ENCODE measurements at places on chromosomes 4 and X.

- DNase-seq: no peak
Observed at GRCh38 chr4:6715704-6716017, 313 bp upstream of the BLOC1S4 start.

DNA sequence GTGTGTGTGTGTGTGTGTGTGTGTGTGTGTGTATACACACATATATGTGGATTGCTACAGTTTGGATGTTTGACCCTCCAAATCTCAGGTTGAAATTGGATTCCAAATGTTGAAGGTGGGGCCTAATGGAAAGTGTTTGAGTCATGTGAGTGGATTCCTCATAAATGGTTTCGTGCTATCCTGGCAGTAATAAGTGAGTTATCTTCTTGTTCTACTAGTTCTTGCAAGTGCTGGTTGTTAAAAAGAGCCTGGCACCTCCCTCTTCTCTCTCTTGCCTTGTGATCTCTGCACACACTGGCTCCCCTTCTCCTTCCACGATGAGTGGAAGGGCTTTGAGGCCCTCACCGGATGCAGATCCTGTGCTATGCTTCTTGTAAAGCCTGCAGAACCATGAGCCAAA, 344.1 kb downstream of the SH2D1A start:
- no peak for DNase-seq

- no peak for DNase-seq
Observed at GRCh38 chrX:136196691-136197155, 49.4 kb downstream of the FHL1 start.

- DNase-seq: no peak
Observed at GRCh38 chr4:173317004-173317403, 17.2 kb downstream of the HMGB2 start.

DNA sequence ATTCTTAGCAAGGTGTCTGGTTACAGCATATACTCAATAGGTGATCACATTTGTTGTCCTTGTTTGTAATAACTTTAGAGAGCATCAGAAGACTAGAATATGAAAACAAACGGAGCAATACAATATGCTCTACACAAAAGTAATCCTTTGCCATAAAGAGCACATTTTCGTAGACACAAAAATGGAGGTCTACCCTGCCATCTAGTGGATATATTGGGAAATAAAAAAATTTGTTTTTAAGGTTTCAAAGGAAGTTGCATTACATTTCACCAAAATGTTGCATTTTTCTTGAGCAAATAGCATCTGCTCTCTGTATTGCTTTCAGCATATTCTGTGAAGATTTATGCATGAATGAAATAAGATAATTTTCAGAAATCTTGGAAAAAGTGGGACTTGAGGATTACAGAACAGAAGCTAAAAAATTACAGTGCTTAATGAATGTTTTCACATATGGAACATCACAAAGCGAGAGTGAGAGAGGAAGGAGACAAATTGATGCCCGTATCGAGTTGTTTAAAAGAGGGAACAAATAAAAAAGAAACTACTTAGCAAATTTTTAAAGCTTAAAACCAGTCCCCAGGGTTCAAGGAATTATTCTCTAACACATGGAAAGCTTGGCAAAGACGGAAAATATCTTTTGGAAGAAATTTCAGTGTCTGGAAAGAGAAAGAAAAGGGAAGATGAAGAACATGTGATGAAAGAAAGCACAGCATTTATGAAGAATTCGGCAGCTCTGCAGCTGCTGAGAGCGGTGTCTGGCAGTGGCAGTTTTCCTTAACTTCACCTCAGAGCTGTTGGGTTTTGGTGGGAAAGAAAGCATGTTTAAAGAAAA, 390.1 kb downstream of the ANKRD50 start:
- no peak for DNase-seq

DNA sequence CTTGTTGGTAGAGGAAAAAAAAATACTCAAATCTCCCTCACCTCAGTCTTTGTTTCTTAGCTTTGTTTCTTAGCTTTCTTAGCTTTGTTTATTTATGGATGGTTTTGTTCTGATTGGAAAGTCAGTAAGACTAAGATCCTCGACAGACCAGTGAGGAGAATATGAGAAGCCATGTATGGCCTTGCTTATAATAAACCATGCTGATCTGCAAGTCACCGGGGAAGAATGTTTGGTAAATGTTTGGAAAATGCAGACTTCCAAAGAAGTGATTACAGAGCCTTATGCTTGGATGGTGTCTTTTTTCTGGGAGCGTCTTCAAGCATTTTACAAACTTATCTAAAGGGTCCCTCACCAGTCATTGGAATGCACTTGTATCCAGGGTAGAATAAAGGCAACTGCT, 90.1 kb upstream of the NOCT start:
- DNase-seq: no peak

- DNase-seq: no peak
Observed at GRCh38 chr4:122661176-122662160, 40.6 kb upstream of the IL21 start.

- DNase-seq: no peak
Observed at GRCh38 chrX:147832707-147833348, 78.9 kb upstream of the FMR1 start.

- no peak for DNase-seq
Observed at GRCh38 chr4:75922588-75922987, 18.2 kb downstream of the NAAA start.

- DNase-seq: no peak
Observed at GRCh38 chr4:145545538-145546174, 64.0 kb downstream of the SMAD1 start.

DNA sequence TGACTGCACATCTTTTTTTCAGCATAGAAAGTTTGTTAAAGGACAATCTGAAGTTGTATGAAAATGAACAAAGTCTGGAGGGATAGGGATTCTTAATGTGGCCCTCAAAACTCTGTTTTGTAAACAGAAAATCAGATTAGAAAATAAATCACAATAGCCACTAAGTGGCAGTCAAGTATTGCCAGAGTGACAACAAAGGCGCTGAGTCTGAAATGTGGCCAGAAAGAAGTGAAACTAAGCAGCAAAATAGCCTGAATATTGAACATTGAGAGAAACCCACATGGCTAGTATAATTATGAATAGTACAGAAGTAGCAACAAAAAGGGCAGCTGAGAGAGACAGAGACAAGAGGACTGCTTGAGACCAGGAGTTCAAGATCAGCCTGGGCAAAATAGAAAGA, 81.1 kb upstream of the CT45A1 start:
- DNase-seq: no peak

GRCh38 chr4:36740796-36741310, 459.4 kb downstream of the DTHD1 start:
- DNase-seq: no peak

DNA sequence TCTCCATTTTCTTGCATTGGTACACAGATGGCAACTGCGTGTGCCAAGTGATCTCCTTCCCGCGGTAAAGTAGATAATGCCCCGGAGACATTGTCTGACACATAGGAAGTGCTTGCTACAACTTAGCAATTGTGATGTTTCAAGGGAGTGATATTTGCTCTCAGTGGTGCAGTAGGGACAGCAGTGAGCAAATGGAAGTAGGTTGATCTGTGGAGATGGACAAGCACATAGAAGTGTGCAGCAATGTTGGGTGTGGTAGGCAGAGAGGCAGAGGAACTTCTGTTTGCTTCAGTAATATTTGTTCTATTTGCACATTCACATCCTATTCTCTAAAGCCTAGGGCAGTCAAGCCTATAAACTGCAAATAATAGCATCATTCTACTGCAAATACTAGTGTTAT, 846.7 kb upstream of the PRKX start:
- DNase-seq: no peak

DNA sequence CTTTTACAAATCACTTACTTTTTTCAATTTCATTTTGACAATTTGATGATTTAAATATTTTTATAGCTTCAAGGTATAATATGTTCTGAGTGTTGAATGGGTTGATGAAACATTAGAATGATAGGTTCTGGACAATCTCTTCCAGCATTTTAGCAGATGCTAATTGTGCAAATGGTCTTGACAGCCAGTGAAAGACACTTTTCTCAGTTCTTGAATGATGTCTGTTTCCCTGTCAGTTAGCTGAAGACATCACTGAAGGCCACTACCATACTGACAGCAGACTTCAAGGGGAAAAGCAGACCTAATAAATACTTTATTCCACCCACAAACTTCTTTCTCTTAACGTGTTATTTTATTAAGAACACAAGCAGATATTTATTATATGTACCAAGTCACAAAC, 498.6 kb downstream of the GRXCR1 start:
- no peak for DNase-seq

DNA sequence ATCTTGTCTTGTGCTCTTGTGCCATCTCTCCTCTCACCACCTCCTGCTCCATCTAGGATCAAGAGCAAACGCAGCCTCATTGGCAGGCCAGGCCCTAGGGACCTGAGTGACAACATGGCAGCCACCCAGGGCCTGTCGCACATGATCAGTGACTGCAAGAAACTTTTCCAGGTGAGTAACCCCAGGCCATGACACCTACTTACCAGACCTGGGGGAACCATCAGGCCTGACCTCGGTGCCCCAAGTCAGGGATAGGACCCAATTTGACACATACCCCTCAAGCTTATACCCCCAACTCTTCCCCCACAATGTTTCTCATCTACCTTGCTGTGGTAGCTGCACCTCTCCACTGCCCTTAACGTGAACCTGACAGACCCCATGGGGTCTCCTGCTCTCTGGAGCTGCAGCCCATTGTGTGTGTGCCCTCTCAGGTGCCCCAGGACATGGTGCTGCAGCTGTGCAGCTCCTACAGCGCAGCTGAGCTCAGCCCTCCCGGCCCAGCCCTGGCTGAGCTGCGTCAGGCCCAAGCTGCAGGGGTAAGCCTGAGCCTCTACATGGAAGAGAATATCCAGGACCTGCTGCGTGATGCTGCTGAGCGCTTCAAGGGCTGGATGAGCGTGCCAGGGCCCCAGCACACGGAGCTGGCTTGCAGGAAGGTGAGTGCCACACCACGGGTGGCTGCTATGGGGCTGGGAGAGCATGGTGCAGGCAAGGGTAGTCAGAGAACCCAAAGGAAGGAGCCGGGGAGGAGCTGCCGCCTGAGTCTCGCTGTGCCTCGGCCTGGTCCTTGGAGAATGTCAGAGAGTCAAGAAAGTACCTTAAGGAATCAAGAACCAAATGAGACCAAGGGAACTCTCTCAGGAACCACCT, 74.8 kb downstream of the STARD8 start:
- no peak for DNase-seq

- no peak for DNase-seq
Observed at GRCh38 chrX:146224442-146224841, 406.8 kb downstream of the SLITRK2 start.

DNA sequence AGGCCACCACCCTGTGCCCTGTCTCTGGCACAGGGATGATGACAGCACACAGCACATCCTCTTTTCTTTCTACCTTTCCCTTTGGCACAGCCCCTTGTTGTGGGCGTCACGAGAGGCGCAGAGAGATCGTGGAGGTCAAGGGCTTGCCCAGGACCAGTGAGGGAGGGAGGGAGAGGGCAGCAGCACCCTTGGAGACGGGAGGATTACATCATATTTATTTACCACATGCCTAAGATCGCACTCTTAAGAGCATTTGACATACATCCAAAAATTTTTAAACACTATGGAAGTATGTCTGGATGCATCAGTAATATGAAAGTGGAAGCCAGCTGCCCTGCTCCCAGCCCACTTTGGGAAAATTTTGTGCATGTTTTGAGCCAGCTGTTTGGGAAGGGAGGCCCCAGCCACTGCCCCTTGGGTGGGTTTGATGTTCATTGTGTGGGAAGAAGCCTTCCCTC, 12.7 kb downstream of the WFS1 start:
- no peak for DNase-seq

GRCh38 chrX:84873176-84873575, 130.5 kb upstream of the APOOL start:
- no peak for DNase-seq

DNA sequence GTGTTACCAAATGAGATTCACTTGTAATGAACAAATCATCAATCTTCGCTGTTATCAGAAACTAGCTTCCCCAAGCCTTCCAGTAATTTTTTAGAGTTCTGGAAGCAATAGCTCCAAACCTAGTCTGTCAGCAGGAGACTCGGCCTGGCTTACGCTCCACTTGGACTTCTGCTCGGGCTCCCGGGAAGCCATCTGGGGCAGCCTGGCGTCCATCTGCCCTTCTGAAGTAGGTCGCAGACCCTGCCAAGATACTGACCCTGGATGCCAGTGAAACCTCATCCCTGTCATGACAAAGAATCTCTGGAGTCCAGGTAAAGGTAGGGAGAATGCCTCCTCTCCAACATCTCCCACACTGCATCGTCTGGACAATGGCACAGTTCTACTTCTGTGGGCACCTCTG, 493.8 kb upstream of the ZFP42 start:
- DNase-seq: no peak

GRCh38 chr4:165751882-165752281, 121.2 kb upstream of the TLL1 start:
- no peak for DNase-seq

DNA sequence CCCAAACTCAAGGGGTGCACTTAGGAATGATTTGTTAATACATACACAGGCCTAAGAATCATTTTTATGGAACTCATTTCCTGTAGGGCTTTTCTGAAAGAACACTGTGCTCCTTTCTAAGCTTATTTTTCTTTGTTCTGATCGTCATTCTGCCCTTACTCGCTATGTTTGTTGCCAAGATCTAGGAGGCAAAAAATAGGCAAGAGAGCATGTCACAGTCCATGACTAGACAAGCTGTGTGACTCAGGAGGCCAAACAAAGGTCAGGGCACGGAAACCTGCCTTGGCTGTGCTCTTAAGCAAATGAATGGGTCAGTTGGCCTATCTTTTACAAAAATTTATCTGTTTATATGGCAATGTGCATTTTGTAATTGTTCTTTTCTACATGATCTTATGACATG, 42.5 kb upstream of the C1GALT1C1 start:
- DNase-seq: no peak

- DNase-seq: no peak
Observed at GRCh38 chr4:8274765-8275547, 5.4 kb downstream of the HTRA3 start.

GRCh38 chr4:8283631-8284121, 14.1 kb downstream of the HTRA3 start:
- DNase-seq: no peak

- no peak for DNase-seq
Observed at GRCh38 chrX:78946178-78946931, 1.2 kb downstream of the P2RY10 start.

DNA sequence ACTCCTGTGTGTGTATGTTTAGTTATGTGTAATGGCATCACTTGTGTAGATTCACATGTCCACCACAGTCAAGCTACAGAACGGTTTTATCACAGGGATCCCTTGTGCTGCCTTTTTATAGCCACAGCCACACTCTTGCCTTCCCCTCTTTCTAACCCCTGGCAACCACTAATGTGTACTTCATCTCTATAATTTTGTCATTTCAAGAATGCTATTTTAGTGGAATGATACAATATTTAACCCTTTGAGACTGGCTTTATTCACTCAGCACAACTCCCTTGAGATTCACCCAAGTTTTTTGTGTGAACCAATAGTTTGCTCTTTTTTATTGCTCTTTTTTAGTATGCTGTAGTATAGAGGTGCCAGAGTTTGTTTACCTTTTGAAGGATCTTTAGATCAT, 112.1 kb downstream of the CDKL5 start:
- no peak for DNase-seq

- DNase-seq: no peak
Observed at GRCh38 chr4:60173103-60173502, 1027.0 kb upstream of the ADGRL3 start.

DNA sequence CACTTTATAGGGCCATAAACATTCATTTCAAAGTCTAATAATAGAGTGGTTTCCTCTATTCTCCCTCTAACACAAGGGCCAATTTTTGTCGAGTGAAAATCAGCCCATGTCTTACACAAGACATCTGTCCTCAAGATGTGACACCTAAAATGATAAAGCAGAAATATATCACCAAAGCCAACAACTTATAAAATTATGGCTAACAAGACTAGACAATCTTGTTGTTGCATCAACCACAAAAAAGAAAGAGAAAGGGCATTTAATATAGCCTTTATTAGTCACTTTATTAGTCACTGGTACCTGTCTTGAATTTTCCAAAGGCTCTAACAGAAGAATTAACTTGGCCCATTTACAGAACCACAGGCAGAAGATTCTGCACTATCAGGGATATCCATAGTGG, 161.6 kb downstream of the SMIM20 start:
- DNase-seq: no peak

Data from CD4-positive, alpha-beta T cell treated with Interferon gamma for 1 hour (primary cell).